ENCODE measurements at places on chromosomes 2 and 18. TPM values are rescaled to one million over a fixed set of nuclear protein-coding genes. Genes with fewer than 3 reads are reported as not detected.

DNA sequence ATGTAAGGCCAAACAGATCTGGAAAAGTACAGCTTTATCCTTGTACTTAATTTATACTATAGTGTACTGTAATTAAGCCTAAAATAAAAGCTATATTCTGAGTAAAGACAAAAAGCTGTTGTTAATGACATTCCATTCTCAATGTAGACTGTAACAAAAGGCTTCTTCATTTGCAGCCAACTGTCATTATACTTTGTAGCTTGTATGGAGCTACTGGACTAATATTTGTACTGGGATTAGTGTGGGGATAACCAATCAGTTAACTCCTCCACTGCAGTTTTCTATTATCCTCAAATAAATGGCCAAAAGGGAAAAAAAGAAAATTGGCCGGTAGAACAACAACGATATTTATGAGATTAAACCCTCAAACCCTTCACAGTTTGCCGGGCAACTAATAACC is 66.5 kb downstream of the STK39 start:
- DNase-seq = no peak

GRCh38 chr2:84797271-84797670 is 83.6 kb downstream of the TRABD2A start:
- no peak for DNase-seq

GRCh38 chr2:43039376-43040080 is 186.9 kb downstream of the ZFP36L2 start:
- DNase-seq = no peak

DNA sequence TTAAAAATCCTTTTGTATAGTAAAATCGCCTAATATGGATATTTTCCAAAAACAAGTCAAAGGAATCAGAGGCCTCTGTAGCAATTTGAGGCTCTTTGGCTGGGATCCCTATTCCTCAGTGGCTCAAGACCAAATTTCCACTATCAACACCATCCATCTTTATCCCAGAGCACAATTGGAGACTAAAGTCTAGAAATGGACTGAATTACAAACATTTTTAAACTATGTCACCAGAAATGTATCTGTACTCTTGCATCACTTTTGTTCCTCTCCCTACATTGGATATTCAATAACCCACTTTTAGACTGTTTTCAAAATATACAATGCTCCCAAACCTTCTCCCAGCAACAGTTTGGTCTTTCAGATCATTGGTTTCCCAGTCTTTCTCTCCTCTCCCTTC is 140.4 kb upstream of the KLHL29 start:
- DNase-seq = no peak

DNA sequence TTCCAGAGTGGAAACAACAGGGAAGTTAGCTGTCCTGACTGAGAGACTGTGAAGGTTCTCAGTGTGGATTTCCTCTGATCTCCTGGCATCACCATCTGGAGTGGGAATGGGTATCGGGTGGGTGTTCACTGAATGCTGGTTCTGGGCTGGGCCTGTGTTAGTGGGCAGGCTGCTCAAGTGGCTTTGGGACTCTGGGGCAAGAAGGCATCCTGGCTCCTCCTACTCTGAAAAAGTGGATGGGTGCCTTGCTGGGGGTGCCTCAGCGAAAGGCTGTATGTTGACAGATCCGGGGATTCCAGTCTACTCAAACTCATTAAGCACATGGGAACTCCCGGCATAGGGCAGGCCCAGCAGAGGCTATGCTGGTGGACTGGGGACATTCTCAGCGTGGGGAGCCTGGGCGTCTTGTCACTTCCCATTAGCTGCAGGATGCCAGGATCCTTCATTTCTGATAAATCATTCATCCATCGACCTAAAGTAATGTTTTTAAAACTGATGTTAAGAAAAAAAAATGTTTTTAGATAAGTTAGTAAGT is 27.5 kb upstream of the CHRNA1 start:
- DNase-seq = no peak

Gene CYTIP
- total RNA-seq = 610 TPM

Gene ANKRD30B
- not detected for total RNA-seq

DNA sequence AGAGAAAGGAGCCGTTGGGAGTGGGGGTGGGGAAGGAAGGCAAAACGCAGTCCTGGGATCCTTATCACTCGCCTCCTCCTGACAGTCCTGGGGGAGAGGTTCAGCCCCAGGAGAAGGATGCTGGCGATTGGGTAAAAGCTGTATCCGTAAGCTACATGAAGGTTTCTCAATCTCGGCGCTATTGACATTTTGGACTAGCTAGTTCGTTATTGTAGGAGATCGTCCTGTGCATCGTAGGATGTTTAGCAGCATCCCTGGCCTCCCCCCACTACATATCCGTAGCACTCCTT is 511 bp upstream of the TP53I3 start:
- no peak for DNase-seq

Gene ZNF396
- 0.77 TPM for total RNA-seq

DNA sequence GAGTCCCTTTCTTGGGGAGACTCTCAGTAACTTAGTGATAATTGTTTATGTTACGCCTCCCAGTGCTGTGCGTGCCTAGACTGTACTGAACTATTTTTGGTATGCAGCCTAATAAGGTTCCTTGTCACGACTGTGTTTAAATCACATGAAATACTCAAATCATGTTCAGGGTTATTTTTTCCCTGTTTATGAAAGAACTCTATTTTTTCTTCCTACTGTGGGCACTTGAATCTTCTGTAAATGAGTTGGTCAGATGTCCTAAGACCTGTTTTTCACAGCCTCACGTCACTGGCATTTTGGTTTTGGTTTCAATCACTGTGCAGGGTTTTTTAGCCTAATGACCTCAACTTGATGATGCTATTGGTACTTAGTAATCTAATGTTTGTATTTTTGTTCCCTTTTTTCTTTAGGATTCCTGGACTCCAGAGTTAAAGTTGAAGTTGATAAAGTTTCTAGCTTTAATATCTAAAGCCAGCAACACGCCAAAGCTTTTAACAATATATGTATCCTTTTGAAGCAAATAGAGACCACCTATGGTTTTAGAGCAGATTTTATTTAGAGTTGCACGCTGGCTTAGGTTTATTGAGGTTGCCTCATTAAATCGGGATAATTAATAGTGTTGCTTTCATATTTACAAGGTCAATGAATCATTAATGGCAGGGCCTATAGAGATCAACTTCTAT is 24.0 kb downstream of the ARMC9 start:
- no peak for DNase-seq

Gene C2orf78
- not detected for total RNA-seq

Gene DNAH7
- total RNA-seq = not detected

Gene TUBA3E
- total RNA-seq = not detected

Gene C2orf80
- total RNA-seq = not detected

GRCh38 chr2:43472527-43473194 is 123.2 kb downstream of the THADA start:
- no peak for DNase-seq

- DNase-seq = peak; percentile 69
Measured at GRCh38 chr2:214808981-214809750, at the start of gene BARD1. BARD1 (minus strand) TSS chr2:214809683; CDS start chr2:214809569, 114 bp downstream.

- no peak for DNase-seq
Measured at GRCh38 chr18:10135302-10135926, 221.6 kb downstream of the VAPA start.

DNA sequence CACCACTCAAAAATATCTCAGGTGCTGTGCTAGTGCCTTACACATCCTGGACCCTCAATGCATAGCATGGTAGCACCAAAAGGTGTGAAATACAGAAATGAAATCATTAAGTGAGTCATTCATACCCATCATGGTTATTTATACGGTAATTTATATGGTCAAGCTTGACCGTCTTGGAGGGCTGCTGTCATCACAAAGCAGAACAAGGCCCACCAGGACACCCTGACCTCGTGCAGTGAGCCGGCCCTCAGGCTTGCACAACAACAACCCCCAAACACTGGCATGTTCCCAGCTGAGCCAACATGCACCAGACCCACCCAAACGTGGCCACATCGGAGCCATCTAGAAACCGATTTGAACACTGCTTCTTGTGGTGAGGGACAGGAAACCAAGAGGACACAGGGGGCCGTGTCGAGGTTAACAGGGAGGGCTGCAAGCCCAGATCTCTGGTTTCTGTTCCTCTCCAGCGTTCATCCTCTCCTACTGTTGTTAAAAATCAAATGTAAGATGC is 378.5 kb upstream of the ID2 start:
- DNase-seq = peak; percentile 69

DNA sequence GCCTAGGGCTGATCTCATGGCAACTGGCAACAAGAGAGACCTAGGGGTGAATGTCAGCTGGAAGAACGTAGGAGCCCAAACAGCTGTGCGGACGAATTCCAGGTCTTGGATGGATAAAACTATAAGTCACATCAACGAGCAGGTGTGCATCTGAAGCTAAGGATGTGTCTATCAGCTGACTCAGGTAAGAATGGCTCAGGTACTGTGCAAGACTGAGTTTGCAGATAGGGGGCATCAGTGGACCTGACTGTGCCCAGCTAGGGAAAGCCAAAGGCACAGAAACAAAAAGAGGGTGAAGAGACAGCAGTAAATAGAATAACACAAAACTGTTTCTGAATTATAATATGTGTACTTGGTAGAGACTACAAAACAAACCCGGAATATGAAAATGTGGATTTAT is 357.3 kb downstream of the ZEB2 start:
- DNase-seq = peak; percentile 66

DNA sequence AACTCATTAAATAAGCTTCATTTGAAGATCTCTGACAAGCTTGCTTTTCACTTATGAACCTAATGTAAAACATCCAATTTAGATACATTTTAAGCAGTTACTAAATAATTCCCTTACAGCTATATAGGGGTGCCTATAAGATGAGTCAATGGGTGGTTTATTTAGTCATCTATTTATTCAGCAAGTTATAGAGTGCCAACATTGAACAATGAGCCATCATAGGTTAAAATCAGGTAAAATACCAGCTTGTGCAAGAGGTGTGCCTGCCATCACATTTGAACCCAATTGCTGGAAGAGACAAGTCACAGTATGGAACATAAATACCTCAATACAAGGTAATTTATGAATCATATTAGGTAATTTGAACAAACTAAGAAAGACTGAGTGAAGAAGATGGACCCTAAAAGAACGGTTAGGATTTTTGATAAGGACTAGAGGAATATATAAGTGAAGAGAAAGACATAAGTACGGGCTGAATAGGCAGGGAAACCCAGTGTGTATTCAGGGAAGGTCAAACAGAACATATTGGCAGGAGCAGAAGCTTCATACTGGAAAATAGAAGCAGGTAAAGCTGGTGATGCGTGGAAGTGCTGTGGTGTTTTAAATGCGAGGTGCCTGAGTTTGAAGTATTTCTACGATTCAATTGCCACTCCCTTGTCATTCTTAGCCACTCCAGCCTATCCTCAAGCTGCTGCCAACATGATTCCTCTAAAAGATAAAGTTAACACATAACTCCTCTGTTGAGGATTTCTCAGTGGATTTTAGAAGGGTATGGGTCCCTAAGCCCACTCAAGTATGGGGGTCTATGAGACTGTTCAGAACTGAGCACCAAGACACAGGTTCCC is 18.9 kb upstream of the STAT4 start:
- peak; percentile 33 for DNase-seq

Gene GALNT14
- 1.1 TPM for total RNA-seq

GRCh38 chr2:216636551-216637450 is 3.6 kb downstream of the IGFBP2 start:
- peak; percentile 16 for DNase-seq

DNA sequence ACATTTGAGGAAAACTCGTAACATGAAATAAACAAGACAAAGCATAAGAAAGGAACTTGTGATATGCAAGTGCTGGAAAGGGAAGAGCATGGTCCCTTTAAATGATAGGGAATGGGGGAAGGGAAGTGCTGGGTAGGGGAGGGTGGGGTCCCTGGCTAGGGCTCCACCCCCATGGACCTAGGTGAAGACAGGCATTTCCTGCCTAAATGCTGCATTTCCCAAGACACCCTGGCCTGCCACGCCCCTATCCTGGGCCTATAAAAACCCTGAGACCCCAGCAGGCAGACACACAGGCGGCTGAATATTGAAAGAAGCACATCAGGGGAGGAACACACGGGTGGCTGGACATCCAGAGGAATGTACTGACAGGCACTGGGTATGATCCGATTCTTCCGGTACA is 499.9 kb downstream of the ZEB2 start:
- no peak for DNase-seq

DNA sequence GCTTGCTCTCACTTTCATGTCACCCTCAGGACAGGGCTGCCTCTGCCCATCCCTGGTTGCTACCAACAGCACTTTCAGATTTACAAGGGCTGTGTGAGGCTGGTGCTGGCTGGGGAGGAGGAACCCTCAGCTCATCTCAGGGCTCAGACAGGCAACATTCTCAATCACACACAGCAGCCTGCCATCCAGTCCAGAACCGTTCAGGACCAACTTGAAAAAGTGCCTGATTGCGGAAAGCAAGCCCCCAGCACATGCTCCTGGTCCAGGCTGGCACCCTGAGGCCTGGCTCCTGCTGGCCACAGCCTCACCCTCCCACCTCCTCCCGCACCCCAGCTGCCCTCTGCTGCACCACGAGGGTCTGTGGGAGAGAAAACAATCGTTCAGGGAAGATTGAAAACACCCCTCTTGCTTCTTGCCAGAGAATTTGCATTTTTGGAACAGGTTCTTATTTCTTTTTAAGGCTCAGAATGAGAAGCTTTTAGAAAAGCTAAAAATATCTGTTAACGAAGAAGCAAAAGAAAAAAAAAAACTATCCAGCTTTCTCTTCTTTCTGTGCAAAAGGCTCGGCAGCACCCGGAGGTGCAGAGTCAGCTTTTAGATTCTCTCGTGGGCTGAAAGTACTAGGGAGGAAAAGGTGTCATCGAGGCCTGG is 403.8 kb upstream of the ID2 start:
- DNase-seq = no peak

- peak; percentile 62 for DNase-seq
Measured at GRCh38 chr2:202375033-202375608, 1.0 kb upstream of the BMPR2 start.

GRCh38 chr2:209600341-209601171 is 171.1 kb upstream of the UNC80 start:
- no peak for DNase-seq

Gene TMEM198
- 1.1 TPM for total RNA-seq

Gene ARHGAP15
- 90.1 TPM for total RNA-seq

DNA sequence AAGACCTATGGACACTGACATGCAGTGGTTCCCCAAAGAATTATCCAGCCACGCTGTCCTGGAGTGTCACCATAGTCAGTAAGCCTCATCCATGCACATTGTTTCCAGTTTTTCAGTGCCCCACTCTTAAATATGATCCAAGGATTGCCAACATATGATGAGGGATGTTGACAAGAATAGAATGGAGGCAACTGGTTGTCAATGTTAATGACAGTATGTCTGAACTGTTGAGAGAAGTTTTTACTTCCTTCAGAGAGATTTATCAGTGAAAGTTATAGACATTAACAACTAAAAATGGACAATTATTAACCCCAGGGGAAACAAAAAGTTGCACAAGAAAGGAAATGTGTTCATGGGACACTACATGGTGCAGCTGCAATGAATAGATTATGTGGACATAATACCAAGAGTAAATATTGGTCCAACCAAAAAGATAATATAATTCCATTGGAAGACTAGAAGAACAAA is 69.9 kb downstream of the CYP26B1 start:
- no peak for DNase-seq

Gene DYNAP
- not detected for total RNA-seq

Gene ALPP
- not detected for total RNA-seq

Gene SERPINB3
- not detected for total RNA-seq

- no peak for DNase-seq
Measured at GRCh38 chr2:98924038-98924830, 11.8 kb downstream of the CRACDL start.

Measured in activated naive CD4-positive, alpha-beta T cell treated with anti-CD3 and anti-CD28 coated beads for 36 hours (primary cell).